Neural progenitor cell (in vitro differentiated cells): ENCODE measurements at places on chromosomes 5 and 9. TPM values are rescaled to one million over a fixed set of nuclear protein-coding genes. Genes with fewer than 3 reads are reported as not detected.

The EPB41L4A gene
- 2.7 and 3.6 TPM in 2 replicates for total RNA-seq

The DCP2 gene
- 123 and 174 TPM in 2 replicates for total RNA-seq

The ANKRD34B gene
- 0.77 and 2.5 TPM in 2 replicates for total RNA-seq

The MARCHF3 gene
- 0.53 and 6.1 TPM in 2 replicates for total RNA-seq

The PCDHB2 gene
- total RNA-seq: 34.2 and 48.4 TPM in 2 replicates

DNA sequence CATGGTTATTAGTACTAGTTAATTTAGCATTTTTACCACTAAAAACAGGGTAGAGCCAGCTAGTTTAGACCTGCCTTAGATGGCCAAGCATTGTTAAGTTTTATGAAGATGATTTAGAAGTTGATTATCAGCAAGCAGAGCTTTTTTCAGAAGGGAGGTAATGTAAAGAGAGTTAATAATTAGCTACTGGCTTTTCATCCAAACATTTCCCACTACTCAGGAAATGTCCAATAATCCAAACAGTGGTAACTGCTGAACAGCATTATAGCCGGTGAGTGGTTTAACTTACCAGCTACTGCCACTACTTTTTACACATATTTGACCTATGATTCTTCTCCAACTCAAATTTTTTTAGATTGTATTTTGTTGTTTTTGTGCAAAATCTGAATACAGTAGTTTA, 1.7 kb downstream of the ITGA1 start:
- no peaks in the 10 kb centered on the region for H3K4me1 ChIP-seq
- no peak overlapping the region for H3K27ac ChIP-seq
- no peak overlapping the region for H3K4me3 ChIP-seq

GRCh38 chr5:12934722-12935121, 1009.8 kb downstream of the DNAH5 start:
- H3K4me1 ChIP-seq: no peaks in the 10 kb centered on the region
- no peak overlapping the region for H3K4me3 ChIP-seq
- no peak overlapping the region for H3K27ac ChIP-seq
- H3K27me3 ChIP-seq: no peaks in the 10 kb centered on the region
- H3K36me3 ChIP-seq: no peaks in the 10 kb centered on the region
- DNase-seq: no peak

DNA sequence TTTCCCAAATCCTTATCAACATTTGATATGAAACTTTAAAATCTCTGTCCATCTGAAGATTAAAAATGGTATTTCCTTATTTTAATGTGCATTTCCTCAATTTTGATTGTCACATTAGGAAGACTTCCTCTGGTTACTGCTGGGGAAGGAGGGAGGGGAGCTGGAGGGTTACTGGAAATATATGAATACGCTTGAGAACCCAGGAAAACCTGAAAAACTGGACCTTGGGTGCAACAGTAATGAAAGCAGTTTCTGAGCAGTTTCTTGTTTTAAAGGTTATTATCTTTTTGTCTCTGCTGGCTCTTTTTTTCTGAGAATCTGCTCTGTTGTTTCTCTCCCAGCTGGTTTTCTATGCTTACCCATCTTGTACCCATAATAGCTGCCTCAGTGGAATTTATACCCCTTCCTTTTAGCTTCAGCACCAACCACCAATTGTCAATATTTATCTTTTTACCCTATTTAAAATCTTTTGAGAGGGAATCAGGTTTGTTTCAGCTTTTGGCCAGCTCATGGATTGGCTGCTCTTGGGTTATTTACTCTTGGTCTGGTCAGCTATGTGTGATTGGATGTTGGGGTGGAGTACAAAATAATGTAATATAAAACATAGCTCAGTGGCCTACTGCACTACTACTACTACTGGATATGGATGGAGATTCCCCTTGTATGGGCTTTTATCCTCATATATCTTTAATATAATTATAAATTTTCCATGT, 67.4 kb downstream of the UNC13B start:
- no peak overlapping the region for H3K4me3 ChIP-seq
- no peak for DNase-seq
- no peaks in the 10 kb centered on the region for H3K27me3 ChIP-seq
- H3K4me1 ChIP-seq: peaks cover 7% of the 10 kb centered on the region
- no peak overlapping the region for H3K27ac ChIP-seq

GRCh38 chr9:17013010-17013409, 121.8 kb upstream of the CNTLN start:
- no peaks in the 10 kb centered on the region for H3K36me3 ChIP-seq
- DNase-seq: no peak
- no peaks in the 10 kb centered on the region for H3K27me3 ChIP-seq

DNA sequence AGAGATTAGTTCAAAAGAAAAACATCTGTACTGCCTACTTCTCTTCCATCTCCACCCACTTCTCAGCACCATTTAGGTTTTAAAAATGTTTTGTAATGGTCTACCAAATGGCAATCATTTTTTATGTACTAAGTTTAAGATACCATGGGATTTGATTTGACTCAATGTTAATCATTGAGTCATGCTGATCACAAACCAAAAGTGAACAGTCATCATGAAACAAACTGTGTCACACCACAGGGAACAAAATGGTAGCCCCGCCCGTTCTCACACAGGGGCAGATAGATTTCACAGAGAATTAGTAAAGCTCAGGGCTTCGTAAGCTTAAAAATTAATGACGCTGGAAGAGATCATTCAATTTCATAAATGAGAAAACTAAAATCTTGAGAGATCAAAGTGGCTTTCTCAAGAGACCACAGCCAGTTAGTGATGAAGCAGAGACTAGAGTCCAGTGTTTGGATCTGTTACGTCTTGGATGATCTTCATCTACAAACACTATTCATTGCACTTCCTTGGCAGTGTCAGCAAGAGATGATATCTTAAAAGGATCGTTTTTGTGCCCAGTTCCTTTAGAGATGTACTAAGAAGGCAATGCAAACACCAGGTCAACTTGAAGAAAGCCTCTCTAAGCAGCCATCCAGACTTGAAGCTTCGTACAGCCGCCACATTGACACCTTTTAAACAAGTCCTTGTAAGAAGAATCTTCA, 33.9 kb upstream of the TRIO start:
- H3K27me3 ChIP-seq: no peaks in the 10 kb centered on the region
- DNase-seq: no peak
- H3K27ac ChIP-seq: no peak overlapping the region
- no peak overlapping the region for H3K4me3 ChIP-seq

GRCh38 chr5:170596482-170597044, 92.7 kb downstream of the KCNIP1 start:
- H3K4me3 ChIP-seq: no peak overlapping the region
- peaks cover 8% of the 10 kb centered on the region for H3K4me1 ChIP-seq
- H3K27me3 ChIP-seq: no peaks in the 10 kb centered on the region
- no peak for DNase-seq

DNA sequence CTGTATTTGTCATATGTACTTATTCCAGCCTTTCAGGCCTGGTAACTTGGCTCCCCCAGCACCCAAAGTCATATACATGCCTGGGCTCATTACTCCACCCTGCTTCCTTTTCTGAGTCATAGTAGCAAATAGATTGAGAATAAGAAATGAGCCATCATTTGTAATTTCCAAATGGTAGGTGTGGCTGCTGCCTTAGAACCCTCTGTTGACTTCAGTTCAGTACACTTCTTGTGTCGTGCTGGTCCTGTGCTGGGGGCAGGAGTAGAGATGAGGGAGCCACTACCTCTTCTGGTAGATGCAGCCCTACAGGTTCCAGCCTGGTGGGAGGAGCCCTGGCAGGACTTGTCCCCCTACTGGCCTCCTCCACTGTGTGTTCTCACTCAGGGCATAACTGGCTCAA, 11.1 kb downstream of the GM2A start:
- no peak for DNase-seq
- H3K4me3 ChIP-seq: no peak overlapping the region
- H3K4me1 ChIP-seq: no peaks in the 10 kb centered on the region
- no peak overlapping the region for H3K27ac ChIP-seq
- H3K27me3 ChIP-seq: no peaks in the 10 kb centered on the region

DNA sequence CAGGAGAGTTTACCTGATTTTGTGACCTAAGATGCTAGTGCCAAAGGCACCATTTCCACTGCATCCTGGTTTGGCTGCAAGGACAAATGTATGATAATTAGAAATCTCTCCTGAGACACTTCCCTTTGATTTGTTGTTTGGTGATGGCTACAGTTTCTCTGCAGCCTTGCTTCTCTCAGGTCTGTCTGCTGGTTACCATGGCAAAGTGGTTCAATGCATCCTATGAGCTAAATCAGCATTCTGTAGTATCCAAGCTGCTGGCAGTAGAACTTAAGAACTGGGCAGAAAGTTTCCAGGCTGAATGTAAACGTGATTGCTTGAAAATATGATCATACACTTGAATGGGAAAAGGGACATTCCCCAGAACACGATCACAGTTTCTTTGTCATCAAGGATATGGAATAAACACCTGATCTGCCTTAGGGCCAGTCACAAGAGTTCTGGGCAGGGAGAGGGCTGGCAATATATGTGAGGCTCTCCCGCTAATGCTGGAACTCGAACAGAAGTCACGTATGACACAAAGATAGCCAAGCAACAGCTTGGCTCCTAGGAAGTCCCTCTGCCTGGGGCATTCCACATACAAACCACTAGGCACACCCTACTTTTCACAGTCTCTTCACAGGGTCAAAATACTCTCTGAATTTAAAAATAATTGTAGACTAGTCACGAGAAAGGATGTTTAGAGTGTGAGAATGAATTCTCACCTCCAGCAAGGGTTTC, 138.1 kb upstream of the GRAMD2B start:
- H3K27me3 ChIP-seq: no peaks in the 10 kb centered on the region
- H3K4me1 ChIP-seq: peaks cover 19% of the 10 kb centered on the region
- no peak overlapping the region for H3K27ac ChIP-seq
- no peak overlapping the region for H3K4me3 ChIP-seq

- DNase-seq: peak; percentile 55
- no peaks in the 10 kb centered on the region for H3K36me3 ChIP-seq
- H3K27me3 ChIP-seq: no peaks in the 10 kb centered on the region
These were observed 88.3 kb upstream of the PRDM9 start for GRCh38 chr5:23419115-23419514.

DNA sequence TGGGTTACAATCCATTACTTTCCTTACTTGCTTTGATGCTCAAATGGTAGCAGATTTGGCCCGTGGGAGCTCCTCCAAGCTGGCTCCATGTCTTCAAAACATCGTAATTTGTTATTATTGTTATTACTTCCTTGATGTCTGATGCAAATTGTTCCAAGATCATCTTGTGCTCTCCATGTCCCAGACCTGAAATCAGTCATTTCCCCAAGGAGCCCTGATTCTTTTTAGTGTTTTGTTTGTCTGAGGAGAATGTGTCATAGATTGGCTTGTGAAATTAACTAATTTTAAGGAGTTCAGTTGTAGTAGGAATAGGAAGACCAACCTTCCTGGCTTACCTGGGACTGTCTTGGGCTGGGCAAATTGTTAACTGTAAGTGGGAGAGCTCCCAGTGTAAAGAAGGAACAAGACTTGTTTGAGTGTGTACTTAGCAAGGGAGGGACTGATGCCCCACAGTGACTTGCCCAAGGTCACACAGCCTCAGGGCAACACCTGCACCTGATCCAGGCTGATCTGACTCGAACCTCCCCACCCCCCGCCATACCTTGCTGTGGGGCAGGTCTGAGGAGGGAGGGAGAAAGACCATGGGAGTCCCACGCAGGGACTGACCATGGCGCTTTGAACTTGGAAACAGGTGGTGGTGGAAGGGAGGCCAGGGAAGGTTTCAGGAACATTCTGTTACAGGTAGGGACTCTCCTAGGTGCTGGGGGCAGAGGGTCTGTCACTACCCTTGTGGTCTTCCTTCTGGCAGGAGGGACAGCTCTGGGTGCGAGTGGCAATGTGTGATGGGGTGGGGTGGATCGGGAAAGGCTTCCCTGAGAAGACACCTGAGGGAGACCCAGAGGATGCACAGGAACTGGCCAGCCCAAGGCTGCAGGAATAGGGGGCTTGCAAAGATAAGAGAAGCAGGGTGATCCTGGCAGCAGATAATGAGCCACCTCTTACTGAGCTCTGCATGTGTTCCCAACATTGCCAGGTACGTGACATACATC, 2.7 kb upstream of the BICD2 start:
- H3K27me3 ChIP-seq: no peaks in the 10 kb centered on the region
- peaks cover 8% of the 10 kb centered on the region for H3K4me1 ChIP-seq
- no peaks in the 10 kb centered on the region for H3K36me3 ChIP-seq
- H3K27ac ChIP-seq: no peak overlapping the region
- no peak overlapping the region for H3K4me3 ChIP-seq

DNA sequence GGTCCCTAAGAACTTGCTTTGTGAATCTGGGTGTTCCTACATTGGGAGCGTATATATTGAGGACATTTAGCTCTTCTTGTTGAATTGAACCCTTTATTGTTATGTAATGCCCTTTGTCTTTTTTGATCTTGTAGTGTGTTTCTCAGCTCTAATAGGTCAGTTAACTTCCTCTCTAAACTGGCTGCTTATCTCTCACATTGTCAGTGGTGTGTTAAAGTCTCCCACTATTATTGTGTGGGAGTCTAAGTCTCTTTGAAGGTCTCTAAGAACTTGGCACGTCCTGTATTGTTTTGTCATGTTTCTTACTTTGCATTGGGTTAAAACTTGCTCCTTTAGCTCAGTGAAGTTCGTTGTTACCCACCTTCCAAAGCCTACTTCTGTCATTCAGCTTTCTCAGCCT, 36.2 kb downstream of the RIC1 start:
- H3K36me3 ChIP-seq: no peaks in the 10 kb centered on the region
- H3K27me3 ChIP-seq: no peaks in the 10 kb centered on the region
- no peak overlapping the region for H3K27ac ChIP-seq
- no peak overlapping the region for H3K4me3 ChIP-seq
- DNase-seq: no peak

GRCh38 chr9:112705768-112706427, 12.0 kb downstream of the INIP start:
- H3K4me1 ChIP-seq: no peaks in the 10 kb centered on the region
- DNase-seq: peak; percentile 70
- H3K27ac ChIP-seq: no peak overlapping the region

- no peaks in the 10 kb centered on the region for H3K36me3 ChIP-seq
- H3K27me3 ChIP-seq: no peaks in the 10 kb centered on the region
- H3K4me3 ChIP-seq: no peak overlapping the region
- no peak for DNase-seq
These were observed 2.8 kb upstream of the AMBP start for GRCh38 chr9:114080773-114081440.

DNA sequence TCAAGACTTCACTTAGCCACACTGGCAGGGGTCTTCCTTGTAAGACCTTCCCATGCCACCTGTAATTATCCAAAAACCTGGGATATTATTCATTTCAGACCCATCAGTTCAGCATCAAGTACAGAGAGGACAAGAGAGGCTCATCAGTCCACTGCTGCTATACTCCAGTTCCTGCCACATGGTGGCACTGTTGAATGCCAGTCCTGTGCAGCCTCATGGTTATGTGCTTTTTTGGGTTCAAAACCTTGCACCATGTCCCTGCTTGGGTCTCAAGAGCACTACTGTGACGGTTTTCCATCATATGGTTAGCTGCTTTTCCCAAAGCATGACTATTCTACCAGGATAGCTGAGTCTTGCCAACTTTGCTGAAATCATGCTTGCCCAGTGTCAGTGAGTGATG, 8.5 kb downstream of the PTGS1 start:
- no peaks in the 10 kb centered on the region for H3K36me3 ChIP-seq
- no peak overlapping the region for H3K4me3 ChIP-seq
- H3K4me1 ChIP-seq: peaks cover 24% of the 10 kb centered on the region
- DNase-seq: no peak
- peaks cover 4% of the 10 kb centered on the region for H3K27me3 ChIP-seq
